Left ventricle myocardium superior (tissue), 1 donor: ENCODE measurements at places on chromosomes 6 and 20.

- no peak for DNase-seq
Measured at GRCh38 chr6:130991422-130992137, 71.5 kb downstream of the EPB41L2 start.

GRCh38 chr6:118933855-118934460, 1.0 kb downstream of the MCM9 start:
- DNase-seq, result no peak

- DNase-seq, result no peak
Measured at GRCh38 chr6:116218172-116218633, 35.7 kb downstream of the TSPYL4 start.

DNA sequence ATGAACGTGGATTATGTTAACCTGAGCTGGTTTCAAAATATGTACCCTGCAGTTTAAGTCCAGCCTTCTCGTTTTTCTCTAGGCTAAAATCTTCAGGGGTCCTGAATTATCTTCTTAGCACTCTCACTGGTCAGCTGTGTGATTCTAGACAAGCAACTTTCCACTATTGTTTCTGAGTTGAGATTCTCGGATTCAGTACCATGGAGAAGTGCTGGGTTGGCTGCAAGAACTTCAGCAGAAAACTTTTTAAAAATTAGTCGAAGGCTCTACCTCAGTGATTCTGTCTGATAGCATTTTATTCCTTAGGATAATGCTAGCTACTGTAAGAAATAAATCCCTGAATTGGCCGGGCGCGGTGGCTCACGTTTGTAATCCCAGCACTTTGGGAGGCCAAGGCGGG, 173.7 kb downstream of the GRM1 start:
- no peak for DNase-seq

GRCh38 chr6:56278171-56278591, 30.8 kb upstream of the COL21A1 start:
- no peak for DNase-seq

DNA sequence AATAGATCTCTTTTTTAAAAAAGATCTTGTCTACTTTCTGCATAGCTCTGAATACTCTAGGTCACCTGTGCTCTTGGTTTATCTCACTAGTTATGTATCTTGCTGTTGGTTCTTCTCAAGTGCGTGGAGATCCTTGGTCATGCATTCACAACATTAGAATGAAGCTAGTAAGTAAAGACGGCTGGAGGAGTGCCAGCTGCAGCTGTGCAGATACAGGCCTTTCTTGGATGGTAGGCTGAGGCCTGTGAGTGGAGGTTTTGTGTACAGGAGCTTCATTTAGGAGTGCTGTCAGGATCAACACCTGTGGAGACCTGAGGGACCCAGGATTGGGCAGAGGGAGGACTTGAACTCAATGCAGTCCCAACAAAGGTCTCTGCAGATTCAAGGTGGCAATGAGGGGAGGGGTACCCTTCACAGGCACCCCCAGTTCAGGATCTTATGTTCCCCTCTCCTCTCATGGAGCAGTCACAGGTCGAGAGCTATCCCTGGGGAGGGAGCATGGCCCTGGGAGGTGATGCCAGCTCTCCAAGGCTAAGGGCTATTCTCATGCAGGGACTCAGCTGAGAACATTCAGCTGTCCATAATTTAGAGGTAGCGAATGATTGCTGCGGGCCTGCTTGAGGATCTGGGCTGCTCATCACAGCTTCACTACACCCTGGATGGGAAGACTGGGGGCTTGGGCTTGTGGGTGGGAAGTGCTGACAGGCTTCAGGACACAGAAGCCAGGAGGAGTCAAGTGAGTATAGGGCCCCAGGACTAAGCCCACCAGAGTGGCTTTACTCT, 98.9 kb upstream of the ENPP5 start:
- peak; percentile 82 for DNase-seq

- no peak for DNase-seq
Measured at GRCh38 chr20:33408716-33409654, 7.7 kb upstream of the CDK5RAP1 start.

GRCh38 chr6:25137480-25137879, 141.7 kb upstream of the CARMIL1 start:
- no peak for DNase-seq

GRCh38 chr6:166471797-166472260, 89.1 kb upstream of the MPC1 start:
- no peak for DNase-seq

GRCh38 chr20:40010483-40010882, 678.6 kb downstream of the MAFB start:
- no peak for DNase-seq

DNA sequence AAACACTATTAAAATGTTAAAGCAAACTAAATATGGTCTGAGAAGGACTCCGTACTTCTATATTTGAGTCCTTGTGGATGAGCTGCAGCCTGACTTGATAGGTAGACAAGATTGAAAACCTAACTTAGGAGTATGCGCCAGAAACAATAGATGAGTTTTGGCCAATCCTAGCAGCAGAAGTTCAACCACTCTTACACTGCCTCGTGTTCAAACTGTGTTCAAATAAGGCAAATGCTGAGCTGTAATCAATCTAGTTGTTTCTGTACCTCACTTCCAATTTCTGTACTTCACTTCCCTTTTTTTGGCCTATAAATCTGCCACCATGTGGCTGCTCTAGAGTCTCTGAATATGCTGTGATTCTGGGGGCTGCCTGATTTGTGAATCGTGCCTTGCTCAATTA, 13.2 kb upstream of the SERINC1 start:
- DNase-seq, result no peak

DNA sequence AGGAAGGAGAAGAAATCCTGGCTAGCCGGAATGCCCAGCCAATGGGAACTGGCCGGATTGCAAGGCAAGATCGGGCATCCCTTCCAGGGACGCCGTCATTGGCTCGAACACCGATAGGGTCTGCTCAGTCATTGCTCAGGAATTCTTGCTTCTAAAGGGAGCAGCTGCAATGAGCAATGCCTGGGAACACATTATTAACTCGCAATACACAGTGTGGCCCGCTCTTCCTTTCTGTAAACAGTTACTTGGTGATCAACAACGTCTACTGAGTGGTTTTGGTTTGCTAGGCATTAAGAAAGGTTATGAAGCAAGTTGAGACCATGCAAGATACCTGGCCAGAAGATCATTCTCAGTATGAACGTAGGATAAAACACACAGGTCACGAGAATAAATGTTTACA, 165.4 kb upstream of the CITED2 start:
- DNase-seq, result peak; percentile 69

DNA sequence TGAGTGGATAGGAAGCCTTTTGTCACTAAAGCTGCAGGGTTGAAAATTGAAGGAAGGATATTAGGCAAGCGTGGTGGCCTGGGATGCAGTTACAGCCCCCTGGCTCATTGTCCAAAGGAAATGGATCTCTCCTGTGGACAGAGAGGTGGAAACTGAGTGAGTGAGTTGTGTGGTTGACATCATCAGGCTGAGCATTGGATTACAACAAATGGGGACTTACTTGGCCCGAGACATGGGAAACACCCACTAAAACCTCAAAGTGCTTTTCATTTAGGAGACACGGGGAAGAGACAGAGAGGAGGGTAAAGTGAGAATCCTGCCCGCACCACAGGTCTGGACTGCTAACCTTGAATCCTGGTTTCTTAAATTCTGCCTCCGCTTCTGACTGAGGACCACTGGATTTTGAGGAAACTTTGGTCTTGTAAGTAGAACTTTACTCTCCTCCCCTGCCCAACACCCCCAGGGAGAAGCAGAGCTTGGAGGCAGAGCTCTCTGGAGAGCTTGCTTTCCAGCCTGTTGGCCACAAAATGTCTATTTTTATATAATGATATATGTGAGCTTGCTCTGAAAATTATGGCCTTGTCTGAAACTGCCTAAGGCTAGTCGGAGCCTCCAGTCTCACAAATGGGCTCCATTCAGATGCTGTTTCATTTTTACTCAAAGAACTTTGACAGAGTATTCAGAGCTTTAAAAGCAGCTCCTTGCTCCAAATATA, at the start of gene PKIG:
Gene PKIG, plus strand, starts transcription at position 269 of the 715 bp plus-strand sequence. CDS start 31,978 bp downstream, outside the sequence.
- DNase-seq, result no peak

GRCh38 chr6:168103050-168103830, 24.2 kb upstream of the FRMD1 start:
- no peak for DNase-seq

- no peak for DNase-seq
Measured at GRCh38 chr6:131366223-131366622, 206.8 kb upstream of the ARG1 start.

- peak; percentile 71 for DNase-seq
Measured at GRCh38 chr20:884983-885952, 30.9 kb downstream of the ANGPT4 start.

DNA sequence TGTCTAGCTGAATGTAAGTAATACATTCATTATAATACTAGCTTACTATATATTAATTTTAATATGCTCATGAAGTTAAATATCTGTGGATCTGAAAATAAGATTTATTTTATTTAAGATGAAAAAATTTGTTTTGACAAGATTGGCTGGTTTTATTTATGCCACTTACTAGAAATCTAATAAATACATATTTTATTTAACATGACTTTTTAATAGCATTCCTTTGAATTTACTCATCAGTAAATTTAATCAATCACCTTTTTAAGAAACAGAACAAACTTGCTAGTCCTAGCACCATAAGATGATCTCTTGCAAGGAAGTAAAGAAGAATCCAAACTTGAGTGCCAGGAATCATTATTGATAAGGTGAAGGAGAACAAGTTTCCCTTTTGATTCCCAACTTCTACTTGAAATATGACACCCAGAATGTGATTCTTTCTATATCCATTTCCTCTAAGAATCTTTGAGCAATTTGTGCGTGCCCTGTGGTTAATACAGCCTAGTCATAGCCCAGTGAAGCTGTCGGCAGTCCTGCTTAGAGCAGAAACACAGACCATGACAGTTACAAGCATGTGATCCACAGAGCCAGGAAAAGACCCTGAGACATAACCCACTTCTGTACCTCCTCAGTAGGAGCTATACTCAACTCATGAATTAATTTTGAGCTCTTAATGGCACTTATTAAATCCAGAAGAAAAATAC, 282.3 kb upstream of the QKI start:
- no peak for DNase-seq

- DNase-seq, result no peak
Measured at GRCh38 chr20:10705801-10706459, 32.1 kb upstream of the JAG1 start.

DNA sequence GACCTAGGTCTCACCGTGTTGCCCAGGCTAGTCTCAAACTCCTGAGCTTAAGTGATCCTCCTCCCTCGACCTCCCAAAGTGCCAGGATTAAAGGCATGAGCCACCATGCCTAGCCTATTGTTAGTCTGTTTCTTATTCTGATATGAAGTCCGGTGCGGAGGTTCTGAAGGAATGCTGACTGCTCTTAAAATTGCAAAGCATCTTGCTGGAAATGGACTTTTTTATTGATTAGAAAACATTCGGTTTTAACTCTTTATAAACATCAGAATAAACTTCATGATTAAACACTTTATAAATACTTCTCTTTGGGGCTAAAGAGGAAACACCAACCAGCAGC, 3.2 kb downstream of the TNFAIP3 start:
- no peak for DNase-seq

GRCh38 chr6:105902401-105903031, 183.6 kb upstream of the PRDM1 start:
- no peak for DNase-seq

- no peak for DNase-seq
Measured at GRCh38 chr6:144012534-144012933, 4.5 kb upstream of the PLAGL1 start.

- DNase-seq, result no peak
Measured at GRCh38 chr20:4109307-4109940, 94.1 kb upstream of the RNF24 start.

DNA sequence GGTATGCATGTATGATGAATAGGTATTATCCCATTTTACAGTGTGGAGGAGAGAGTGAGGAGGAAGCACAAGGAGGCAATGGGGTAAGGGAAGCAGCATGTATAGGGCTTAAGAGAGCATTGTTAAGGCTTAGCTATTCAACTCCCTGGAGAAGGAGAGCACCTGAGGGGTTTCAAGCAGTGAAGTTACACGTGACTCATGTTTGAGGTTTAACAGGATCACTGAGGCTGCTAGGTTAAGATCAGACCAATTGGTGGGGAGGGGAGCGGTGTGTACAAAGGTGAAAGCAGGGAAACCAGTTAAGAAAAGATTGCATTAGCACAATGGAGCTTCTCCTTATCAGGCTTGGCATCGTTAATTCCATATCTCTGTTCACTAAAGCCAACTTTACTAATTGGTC, 64.4 kb upstream of the NHSL1 start:
- DNase-seq, result no peak

DNA sequence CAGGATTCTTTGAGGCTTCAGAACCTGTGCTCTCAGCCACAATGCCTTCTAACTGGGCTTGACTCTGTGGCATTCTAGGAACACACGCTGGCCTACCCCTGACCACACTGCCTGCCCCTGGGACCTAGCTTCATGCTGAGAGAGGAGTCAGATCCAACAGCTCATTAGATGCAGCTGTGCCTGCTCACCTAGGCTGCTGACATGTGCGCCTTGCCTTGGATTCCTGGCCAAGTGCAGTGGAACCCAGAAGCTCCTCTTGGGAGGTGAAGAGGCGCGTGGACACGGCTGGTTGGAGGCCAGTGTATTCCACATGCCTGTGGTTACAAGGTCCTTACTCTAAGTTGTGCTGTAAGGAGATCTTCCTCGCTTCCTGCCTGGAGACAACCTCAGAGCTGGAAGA, 24.7 kb upstream of the KCNK16 start:
- no peak for DNase-seq

- DNase-seq, result no peak
Measured at GRCh38 chr20:22799687-22800086, 215.3 kb upstream of the FOXA2 start.

DNA sequence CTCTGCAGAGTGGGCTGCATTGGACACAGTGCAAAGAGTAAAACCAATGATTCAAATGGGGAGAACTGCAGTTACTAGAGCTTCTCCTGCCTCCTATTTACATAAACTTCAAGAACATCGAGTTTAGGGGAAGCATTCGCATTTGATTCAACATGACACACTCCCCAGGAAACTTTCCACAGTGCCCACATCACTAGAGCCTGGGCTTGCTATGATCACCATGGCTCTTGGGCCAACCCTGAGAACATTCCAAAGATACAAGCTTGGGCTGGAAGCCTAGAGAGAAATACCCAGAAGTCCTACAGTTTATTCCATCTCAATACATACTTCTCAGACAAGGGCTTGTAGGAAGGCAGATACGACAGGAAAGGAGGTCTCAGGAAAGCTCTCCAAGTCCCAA, 337.9 kb downstream of the CD83 start:
- no peak for DNase-seq

- DNase-seq, result no peak
Measured at GRCh38 chr6:11702089-11702488, 76.5 kb downstream of the ADTRP start.

DNA sequence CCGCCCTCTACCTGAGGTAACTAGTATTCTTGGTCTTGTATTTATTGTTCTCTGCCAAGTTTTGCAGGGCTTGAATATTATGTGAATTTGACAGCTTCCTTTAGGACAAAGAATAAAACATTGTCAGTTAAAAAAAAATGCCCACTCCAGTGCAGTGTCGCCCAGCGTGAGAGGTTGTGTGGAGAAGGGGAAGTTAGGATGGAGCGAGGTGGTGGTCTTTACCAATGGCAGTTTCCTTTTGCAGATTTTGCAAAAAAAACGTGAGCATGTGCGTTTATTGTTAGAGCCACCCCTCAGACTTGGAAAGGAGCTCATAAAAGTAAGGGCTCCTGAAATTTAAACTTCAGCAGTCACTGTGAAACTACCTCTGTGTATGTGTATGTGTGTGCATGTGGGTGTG, 28.3 kb downstream of the UST start:
- no peak for DNase-seq
